ENCODE measurements at places on chromosomes 6 and 20. TPM values are rescaled to one million over a fixed set of nuclear protein-coding genes. Genes with fewer than 3 reads are reported as not detected.

The SLA2 gene
- total RNA-seq = not detected

The ELOVL4 gene
- 7.7 TPM for total RNA-seq

The PRL gene
- total RNA-seq = not detected

The KIF25 gene
- total RNA-seq = not detected

The MPIG6B gene
- not detected for total RNA-seq

The PRELID3B gene
- 53.5 TPM for total RNA-seq

The STK4 gene
- total RNA-seq = 12.5 TPM

The CCDC170 gene
- 0.94 TPM for total RNA-seq

The PRR18 gene
- total RNA-seq = not detected

The LTA gene
- not detected for total RNA-seq

The RIPPLY2 gene
- total RNA-seq = not detected

The GABRR2 gene
- total RNA-seq = not detected

The ELOVL2 gene
- total RNA-seq = 0.09 TPM

The DYNLT2 gene
- 0.47 TPM for total RNA-seq

The VSX1 gene
- not detected for total RNA-seq

The ANGPT4 gene
- under 0.01 TPM for total RNA-seq

The SGK2 gene
- total RNA-seq = not detected

The SLC22A16 gene
- not detected for total RNA-seq

The RIPK1 gene
- 10.6 TPM for total RNA-seq

The CRISP2 gene
- not detected for total RNA-seq

The PMEPA1 gene
- 1.7 TPM for total RNA-seq

The TCFL5 gene
- total RNA-seq = 14.2 TPM

The ACSS1 gene
- total RNA-seq = 34.0 TPM

The WFDC5 gene
- total RNA-seq = not detected

The FKBP1C gene
- 0.09 TPM for total RNA-seq

The EDN3 gene
- under 0.01 TPM for total RNA-seq

The DNMT3B gene
- 1.2 TPM for total RNA-seq

The NXT1 gene
- 11.6 TPM for total RNA-seq

The BACH2 gene
- 1.0 TPM for total RNA-seq

The C6orf132 gene
- total RNA-seq = 2.9 TPM

The PRICKLE4 gene
- total RNA-seq = 0.43 TPM

The PBOV1 gene
- total RNA-seq = not detected

The RIN2 gene
- 34.2 TPM for total RNA-seq

The MMP24 gene
- 0.93 TPM for total RNA-seq

The PARD6B gene
- 0.43 TPM for total RNA-seq

The MYL9 gene
- 230 TPM for total RNA-seq

The LPA gene
- total RNA-seq = not detected

The FAM50B gene
- total RNA-seq = 7.5 TPM

The TFAP2B gene
- total RNA-seq = not detected

The SAMD3 gene
- 2.8 TPM for total RNA-seq

The RRAGD gene
- 1.5 TPM for total RNA-seq

The REM1 gene
- total RNA-seq = 4.1 TPM

The RAB22A gene
- total RNA-seq = 15.8 TPM

Data from pericardium fibroblast (primary cell).